ENCODE measurements at places on chromosomes 7 and 10.

GRCh38 chr10:121437596-121437995 lies 160.6 kb downstream of the FGFR2 start:
- no peaks in the 10 kb centered on the region for H3K36me3 ChIP-seq
- no peak overlapping the region for H3K4me3 ChIP-seq
- DNase-seq = no peak
- H3K27me3 ChIP-seq = no peaks in the 10 kb centered on the region

GRCh38 chr7:104231054-104232046 lies 23.5 kb upstream of the ORC5 start:
- no peaks in the 10 kb centered on the region for H3K36me3 ChIP-seq
- no peaks in the 10 kb centered on the region for H3K4me1 ChIP-seq
- no peak overlapping the region for H3K27ac ChIP-seq
- no peak overlapping the region for H3K4me3 ChIP-seq
- peaks cover 9% of the 10 kb centered on the region for H3K27me3 ChIP-seq

DNA sequence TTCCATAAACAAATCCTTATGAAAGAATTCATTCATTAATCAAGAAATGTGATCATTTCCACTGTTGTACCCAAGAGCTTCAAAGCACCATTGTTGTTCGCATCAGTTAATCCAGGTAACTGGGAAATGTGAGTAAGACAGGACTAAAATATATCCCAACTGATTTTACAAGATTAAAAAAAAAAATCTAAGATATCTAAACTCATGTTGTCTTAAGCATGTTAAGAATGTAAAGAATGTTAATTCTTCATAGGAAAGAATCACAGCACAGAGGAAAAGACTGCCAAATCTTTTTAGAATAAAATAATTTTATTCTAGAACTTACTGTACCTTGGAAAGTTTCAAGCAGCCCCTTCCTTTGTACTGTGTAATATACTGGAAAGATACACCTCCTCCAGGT lies 16.4 kb downstream of the FZD1 start:
- no peak overlapping the region for H3K4me3 ChIP-seq
- H3K27me3 ChIP-seq = peaks cover 2% of the 10 kb centered on the region
- no peaks in the 10 kb centered on the region for H3K36me3 ChIP-seq
- no peak for DNase-seq

- no peak for DNase-seq
- H3K4me1 ChIP-seq = no peaks in the 10 kb centered on the region
- no peak overlapping the region for H3K27ac ChIP-seq
- peaks cover 2% of the 10 kb centered on the region for H3K27me3 ChIP-seq
- no peaks in the 10 kb centered on the region for H3K36me3 ChIP-seq
These were observed 19.2 kb upstream of the PANK1 start for GRCh38 chr10:89664203-89664602.

- 0 out of 2 replicates have a peak, but pooled peaks cover 2% of the 10 kb centered on the region for H3K27me3 ChIP-seq
- peak overlapping the region; percentile 33 for H3K4me3 ChIP-seq
- no peaks in the 10 kb centered on the region for H3K36me3 ChIP-seq
- peak overlapping the region; percentile 10 for H3K27ac ChIP-seq
These were observed 8.0 kb downstream of the PSD start for GRCh38 chr10:102410429-102411073.

DNA sequence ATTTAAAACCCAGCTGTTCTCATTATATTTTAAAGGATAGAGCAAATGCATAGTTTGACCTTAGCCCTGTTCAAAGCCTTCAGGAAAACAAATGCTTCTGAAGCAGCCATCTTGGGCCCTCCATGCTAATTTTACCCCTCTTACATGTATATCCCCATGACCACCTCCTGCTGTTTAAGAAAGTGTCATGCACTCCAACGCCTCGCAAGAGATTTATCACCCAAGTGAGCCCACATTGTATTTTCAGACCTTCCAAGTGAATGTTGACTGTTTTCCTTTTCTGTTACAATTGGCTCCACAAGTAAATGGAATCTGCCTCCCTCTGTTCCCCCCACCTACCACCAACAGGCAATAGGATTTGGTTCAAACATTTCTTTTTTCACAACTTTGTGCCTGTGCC lies 5.3 kb downstream of the TMEM72 start:
- DNase-seq = no peak
- no peak overlapping the region for H3K27ac ChIP-seq
- no peaks in the 10 kb centered on the region for H3K36me3 ChIP-seq
- no peaks in the 10 kb centered on the region for H3K4me1 ChIP-seq

DNA sequence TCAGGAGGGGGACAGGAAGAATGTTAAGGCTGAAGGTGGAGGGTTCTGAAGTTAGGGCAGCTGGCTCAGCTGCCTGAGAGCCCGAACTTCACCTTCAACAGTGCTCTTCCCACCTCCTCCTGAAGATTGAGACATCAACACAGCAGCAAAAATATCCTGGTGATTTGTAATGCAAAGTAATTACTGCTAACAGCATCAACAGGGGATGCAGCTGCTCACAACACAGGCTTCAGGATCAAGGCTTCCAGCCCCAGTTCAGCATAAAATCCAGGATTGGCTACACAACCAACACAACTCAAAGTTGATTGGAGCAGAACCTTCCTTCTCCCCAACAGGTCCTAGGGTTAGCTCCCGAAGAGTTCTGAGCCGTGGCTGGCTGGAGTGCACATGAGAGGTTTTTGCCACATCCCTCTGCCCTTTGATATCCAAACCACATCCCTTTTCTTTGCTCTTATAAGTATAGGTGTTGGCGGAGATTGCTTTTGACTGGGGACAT lies 242.4 kb downstream of the KIAA1217 start:
- H3K4me3 ChIP-seq = no peak overlapping the region
- DNase-seq = no peak
- no peak overlapping the region for H3K27ac ChIP-seq
- H3K27me3 ChIP-seq = no peaks in the 10 kb centered on the region

DNA sequence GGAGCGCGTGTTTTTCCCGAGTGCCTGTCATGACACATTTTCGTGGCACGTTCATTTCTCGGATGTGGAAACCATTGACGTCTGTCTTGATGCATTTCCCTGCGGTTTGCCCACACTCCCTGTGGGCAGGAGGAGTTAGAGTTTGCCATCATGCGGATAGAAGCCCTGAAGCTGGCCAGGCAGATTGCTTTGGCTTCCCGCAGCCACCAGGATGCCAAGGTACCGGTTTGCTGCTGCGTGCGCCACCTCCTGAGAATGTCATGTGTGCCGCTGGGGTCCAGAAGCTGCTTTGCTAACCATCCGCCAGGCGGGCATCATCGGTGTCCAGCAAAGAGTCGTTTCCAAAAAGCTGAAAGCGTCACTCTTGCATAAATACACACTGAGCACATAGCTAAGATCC lies 40.9 kb upstream of the BTBD16 start:
- H3K4me1 ChIP-seq = no peaks in the 10 kb centered on the region
- H3K27ac ChIP-seq = no peak overlapping the region
- no peaks in the 10 kb centered on the region for H3K27me3 ChIP-seq
- H3K4me3 ChIP-seq = no peak overlapping the region
- H3K36me3 ChIP-seq = peaks cover 34% of the 10 kb centered on the region
- no peak for DNase-seq

- H3K4me3 ChIP-seq = no peak overlapping the region
- peaks cover 3% of the 10 kb centered on the region for H3K27me3 ChIP-seq
- H3K27ac ChIP-seq = no peak overlapping the region
- H3K4me1 ChIP-seq = no peaks in the 10 kb centered on the region
- H3K36me3 ChIP-seq = no peaks in the 10 kb centered on the region
These were observed 19.5 kb upstream of the CARD11 start for GRCh38 chr7:3063016-3063753.

DNA sequence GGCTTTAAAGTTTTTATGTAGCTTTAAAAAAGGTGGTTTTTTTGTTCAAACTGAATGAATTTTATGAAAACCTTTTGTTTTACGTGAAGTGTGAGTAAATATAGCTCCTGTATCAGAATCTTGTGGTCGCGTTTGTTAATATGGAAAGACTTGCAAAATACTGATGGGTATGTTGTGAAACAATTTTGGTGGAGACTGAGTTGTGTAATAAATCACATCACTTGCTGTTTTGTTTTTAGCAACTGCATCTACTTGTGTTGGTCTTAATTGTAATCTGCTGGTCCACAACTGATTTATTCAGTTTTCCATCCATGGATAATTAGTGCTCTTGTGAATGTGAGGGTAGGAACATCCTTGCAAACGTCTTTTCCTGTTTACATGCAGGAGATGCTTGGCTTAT lies 10.5 kb downstream of the PLXDC2 start:
- no peaks in the 10 kb centered on the region for H3K27me3 ChIP-seq
- H3K27ac ChIP-seq = no peak overlapping the region
- no peaks in the 10 kb centered on the region for H3K4me1 ChIP-seq
- no peak overlapping the region for H3K4me3 ChIP-seq
- DNase-seq = no peak

DNA sequence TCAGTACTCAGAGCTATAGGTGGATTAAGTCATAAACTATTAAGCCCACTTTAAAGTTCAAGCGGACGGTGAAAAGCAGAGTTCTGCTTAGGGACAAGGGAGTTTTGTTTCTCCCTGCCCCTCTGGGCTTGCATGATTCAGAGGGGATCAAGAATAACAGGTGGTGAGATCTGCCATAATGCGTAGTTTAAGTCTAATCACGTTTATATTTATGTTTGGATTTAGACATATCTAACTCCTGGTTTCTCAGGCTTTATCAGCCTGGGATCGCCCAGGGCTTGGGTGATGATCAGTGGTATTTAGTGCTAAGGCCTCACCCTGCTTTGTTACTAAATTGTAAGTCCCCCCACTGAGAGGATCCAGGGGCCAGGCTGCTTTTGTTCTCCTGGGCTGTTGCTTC lies 335.4 kb upstream of the NRP1 start:
- H3K27me3 ChIP-seq = no peaks in the 10 kb centered on the region
- no peak overlapping the region for H3K27ac ChIP-seq
- H3K4me3 ChIP-seq = no peak overlapping the region
- H3K36me3 ChIP-seq = no peaks in the 10 kb centered on the region
- no peak for DNase-seq

GRCh38 chr7:80937336-80937735 lies 18.5 kb upstream of the SEMA3C start:
- peaks cover 24% of the 10 kb centered on the region for H3K4me1 ChIP-seq
- H3K36me3 ChIP-seq = no peaks in the 10 kb centered on the region
- no peak overlapping the region for H3K4me3 ChIP-seq
- no peak for DNase-seq
- H3K27me3 ChIP-seq = no peaks in the 10 kb centered on the region

GRCh38 chr10:42380926-42381547 lies 257.3 kb downstream of the ZNF33B start:
- no peaks in the 10 kb centered on the region for H3K36me3 ChIP-seq
- H3K4me3 ChIP-seq = no peak overlapping the region
- DNase-seq = no peak
- H3K4me1 ChIP-seq = no peaks in the 10 kb centered on the region
- no peaks in the 10 kb centered on the region for H3K27me3 ChIP-seq
- H3K27ac ChIP-seq = no peak overlapping the region

- peaks cover 48% of the 10 kb centered on the region for H3K27me3 ChIP-seq
- DNase-seq = peak; percentile 51
- no peaks in the 10 kb centered on the region for H3K36me3 ChIP-seq
- H3K4me3 ChIP-seq = no peak overlapping the region
- H3K27ac ChIP-seq = no peak overlapping the region
These were observed 77.6 kb upstream of the EN2 start for GRCh38 chr7:155380221-155380861.

GRCh38 chr7:135195968-135196629 lies 15.2 kb downstream of the WDR91 start:
- no peak overlapping the region for H3K27ac ChIP-seq
- H3K27me3 ChIP-seq = no peaks in the 10 kb centered on the region
- no peak overlapping the region for H3K4me3 ChIP-seq
- no peak for DNase-seq
- H3K36me3 ChIP-seq = no peaks in the 10 kb centered on the region

GRCh38 chr7:5248201-5248885 lies 34.4 kb upstream of the SLC29A4 start:
- no peak overlapping the region for H3K4me3 ChIP-seq
- H3K27me3 ChIP-seq = no peaks in the 10 kb centered on the region
- no peak for DNase-seq
- H3K27ac ChIP-seq = no peak overlapping the region
